ENCODE measurements at places on chromosomes 1 and 21.

DNA sequence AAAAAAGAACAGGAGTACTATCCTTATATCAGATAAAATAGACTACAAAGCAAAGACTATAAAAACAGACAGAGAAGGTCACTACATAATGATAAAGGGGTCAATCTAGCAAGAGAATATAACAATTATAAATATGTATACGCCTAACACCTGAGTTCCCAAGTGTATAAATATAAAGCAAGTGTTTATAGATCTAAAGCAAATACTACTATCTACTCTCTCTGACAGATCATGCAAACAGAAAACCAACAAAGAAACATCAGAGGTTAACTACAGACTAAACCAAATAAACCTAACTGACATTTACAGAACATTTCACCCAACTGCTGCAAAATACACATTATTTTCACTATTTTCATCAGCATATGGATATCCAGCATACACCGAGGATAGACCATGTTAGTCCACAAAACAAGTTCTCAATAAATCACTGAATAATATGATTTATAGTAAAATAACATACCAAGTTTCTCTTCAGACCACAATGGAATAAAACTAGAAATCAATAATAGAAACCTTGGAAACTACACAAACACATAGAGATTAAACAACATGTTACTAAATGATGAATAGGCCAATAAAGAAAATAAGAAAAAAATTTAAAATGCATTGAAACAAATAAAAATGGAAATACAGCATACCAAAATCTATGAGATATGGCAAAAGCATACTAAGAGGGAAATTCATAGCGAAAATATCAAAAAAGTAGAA lies 22.7 kb downstream of the UCHL5 start:
- no peak for DNase-seq

GRCh38 chr1:20530306-20530705 lies 22.1 kb upstream of the FAM43B start:
- DNase-seq = no peak

GRCh38 chr1:84853741-84854721 lies 39.0 kb downstream of the LPAR3 start:
- DNase-seq = no peak

- peak; percentile 49 for DNase-seq
Measured at GRCh38 chr1:39671433-39671792, 494 bp downstream of the NT5C1A start.

DNA sequence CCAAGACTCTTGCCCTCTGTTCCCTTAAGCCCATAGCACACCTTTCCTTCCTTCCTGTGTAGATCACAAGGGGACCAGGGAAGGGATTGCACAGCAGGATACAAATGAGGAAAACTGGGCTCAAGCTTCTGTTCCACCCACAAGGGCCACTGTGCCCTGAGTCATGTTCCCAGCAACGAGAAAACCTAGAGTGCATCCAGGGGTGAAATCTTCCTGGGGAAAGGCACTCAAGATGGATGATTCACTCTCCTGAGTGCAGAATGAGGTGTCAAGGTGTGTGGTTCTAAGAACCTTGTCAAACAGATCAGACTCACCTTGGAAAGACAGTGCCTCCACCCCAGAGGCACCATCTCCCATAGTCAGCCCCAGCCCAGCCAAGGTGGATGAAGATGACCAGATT lies 40.7 kb upstream of the EYA3 start:
- DNase-seq = no peak

DNA sequence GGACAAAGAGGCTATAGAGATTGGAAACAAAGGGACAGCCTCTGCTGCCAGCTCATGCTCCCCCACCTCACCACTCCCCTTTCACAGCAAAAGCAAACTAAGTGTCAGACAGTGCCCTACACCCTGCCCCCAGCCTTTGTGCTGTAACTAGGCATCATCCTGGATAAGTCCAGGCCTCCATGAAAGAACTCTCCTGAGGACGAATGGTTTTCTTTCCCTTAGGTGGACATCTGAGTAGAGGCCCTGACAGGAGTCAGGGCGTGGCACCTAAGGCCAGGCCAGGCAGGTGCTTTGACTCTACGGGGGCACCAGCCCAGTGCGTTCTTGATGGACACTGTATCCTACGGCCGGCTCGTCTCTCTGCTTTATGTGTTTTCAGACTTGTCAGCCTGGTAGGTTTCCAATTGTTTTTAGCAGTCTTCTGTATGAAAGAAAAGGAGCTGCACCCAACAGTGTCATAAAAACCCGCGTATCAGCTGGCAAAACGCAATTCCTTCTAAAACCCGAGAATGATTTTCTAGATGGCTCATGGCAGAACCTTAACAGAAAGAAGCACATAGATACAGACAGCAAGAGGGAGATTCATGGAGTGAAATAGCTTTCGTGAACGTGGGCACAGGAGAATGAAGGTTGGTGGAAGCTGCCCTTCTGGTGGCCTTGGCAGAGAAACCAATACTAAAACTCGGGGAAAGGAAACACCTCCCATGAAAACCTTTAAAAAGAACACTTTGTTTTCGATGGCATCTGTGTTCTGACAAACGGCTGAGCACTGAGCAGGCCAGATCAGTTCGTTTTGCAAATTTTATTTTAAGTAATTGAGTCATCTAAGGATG lies 51.7 kb upstream of the AJAP1 start:
- no peak for DNase-seq

- DNase-seq = no peak
Measured at GRCh38 chr1:22708777-22709176, 1.9 kb upstream of the EPHB2 start.

- DNase-seq = no peak
Measured at GRCh38 chr21:34674468-34674867, 5.7 kb downstream of the CLIC6 start.

DNA sequence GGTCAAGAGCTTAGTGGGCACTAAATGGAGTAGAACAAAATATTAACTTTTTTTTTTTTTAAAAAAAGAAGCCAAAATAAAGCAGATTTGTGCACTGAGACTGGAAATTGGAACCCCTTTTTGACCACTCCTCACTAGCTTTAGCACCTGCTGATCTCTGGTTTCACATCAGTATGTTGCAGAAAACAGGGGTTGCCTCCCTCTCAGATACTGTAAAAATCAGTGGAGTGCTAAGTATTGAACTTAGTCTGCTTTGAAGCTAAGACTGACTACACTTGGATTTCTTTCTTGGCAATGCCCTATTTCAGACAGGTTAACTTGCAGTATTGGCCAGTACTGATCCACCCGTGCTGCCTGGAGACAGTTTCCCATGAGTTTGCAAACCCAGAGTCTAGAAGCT lies 2.7 kb upstream of the KIAA0040 start:
- DNase-seq = no peak

DNA sequence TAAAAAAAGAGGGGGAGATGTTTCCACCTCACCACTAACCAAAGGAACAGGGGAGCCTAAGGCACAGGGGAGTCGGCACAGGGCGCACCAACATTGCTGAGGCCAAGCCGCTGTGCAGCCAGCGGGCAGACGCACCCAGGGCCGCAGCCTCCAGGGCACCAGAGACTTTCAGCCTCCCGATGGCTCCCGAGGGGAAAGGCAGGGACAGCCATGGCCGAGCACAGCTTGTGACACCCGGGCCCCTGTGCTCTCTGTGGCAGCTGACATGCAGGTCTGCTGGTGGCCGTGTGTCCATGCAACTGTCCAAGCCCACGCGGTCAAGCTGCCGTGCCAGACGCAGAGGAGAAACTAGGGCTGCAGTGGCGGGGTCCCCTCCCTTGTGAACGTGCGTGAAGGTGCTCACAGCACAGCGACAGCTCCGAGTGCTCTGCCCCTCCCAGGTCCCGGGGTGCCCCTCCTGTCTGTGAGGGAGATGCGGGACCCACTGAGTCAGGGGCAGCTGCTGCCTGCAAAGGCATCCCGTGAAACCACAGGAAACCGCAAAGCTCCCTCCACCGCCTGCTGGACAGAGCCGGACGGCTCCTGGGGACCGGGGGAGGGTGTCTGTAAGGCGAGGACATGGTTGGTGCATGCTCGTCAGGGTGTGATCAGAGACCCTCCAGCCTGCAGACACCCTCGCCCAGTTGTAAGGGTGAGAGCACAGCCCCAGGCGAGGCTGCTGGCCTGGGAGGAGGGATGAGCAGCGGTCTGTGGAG lies 2.5 kb downstream of the KRTAP10-11 start:
- DNase-seq = no peak

- DNase-seq = no peak
Measured at GRCh38 chr1:214842856-214843255, 239.7 kb upstream of the KCNK2 start.

DNA sequence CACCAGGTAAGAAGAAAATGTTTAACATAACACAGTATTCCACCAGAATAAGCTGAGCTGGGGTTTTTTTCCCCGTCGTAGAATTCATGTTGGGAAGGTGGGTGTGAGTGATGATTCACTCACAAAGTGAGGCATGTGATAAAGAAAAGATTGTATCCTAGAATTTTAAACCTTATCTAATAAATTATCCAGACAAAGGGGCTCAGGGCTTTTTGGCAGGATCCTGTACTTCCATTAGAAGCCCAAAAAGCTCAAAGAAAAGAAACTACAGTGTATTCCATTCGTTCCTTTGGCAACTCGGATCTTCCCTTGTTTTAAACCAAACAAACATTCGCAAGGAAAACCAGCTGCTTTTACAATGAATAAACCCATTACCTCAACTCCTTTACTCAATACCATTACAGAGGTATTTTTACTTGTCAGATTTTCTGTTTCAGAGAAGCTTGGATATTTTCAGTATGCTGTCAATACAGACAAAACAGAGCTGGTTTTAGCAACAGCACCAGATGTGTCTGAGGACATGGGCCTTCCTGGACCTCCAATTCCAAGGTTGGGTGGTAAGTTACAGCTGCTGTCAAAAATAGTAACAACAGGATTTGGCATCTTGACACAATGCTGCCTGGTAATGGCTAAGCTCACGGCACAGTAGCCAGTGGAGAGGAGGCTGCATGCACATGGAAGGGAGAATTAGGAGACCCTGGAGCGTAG lies 159.9 kb upstream of the RUNX1 start:
- no peak for DNase-seq

GRCh38 chr1:90012300-90012699 lies 17.4 kb downstream of the ZNF326 start:
- DNase-seq = no peak

GRCh38 chr1:214017191-214017982 lies 29.6 kb downstream of the PROX1 start:
- DNase-seq = no peak

GRCh38 chr1:43668956-43669355 lies 19.0 kb downstream of the KDM4A start:
- no peak for DNase-seq

DNA sequence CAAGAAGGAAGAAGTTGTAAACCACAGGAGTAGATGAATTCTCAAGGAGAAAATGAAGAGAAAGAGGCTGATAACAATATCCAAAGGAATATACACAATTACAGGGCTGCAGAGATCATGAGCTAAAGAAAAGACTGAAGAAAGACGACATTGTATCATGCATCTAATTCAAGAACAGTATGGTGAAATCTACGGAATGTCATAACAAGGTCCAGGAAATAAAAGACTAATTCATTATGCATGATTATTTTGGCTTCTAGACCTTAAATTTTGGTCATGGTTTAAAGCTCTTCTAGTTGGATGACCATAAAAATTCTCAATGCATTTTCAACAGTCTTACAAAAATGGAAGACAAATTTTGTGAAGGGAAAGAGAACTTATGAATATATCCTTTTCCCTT lies 71.7 kb downstream of the SH3GLB1 start:
- DNase-seq = no peak

DNA sequence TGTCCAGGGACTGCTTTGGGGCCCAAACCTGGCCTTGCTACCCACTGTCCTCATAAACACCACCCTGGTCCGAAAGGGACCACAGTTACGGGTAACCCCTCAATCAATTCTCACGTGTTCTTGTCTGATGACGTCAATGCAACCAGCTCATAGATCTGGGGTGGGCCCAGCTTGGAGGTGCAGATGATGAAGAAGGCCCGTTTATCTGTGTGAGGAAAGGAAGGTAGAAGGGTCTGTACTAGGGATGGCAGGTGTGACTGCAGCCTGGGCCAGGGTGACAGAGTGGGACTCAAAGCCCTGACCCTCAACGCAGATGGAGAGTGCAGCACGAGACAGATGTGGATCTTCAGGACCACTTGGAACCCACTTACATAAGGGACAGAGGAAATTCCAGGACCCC lies 22.1 kb downstream of the LRRC71 start:
- no peak for DNase-seq

- no peak for DNase-seq
Measured at GRCh38 chr1:161207173-161207572, 5.0 kb downstream of the NDUFS2 start.

GRCh38 chr21:42538479-42539275 lies 25.0 kb downstream of the SLC37A1 start:
- no peak for DNase-seq

- DNase-seq = no peak
Measured at GRCh38 chr1:23807453-23807852, 6.9 kb upstream of the GALE start.

DNA sequence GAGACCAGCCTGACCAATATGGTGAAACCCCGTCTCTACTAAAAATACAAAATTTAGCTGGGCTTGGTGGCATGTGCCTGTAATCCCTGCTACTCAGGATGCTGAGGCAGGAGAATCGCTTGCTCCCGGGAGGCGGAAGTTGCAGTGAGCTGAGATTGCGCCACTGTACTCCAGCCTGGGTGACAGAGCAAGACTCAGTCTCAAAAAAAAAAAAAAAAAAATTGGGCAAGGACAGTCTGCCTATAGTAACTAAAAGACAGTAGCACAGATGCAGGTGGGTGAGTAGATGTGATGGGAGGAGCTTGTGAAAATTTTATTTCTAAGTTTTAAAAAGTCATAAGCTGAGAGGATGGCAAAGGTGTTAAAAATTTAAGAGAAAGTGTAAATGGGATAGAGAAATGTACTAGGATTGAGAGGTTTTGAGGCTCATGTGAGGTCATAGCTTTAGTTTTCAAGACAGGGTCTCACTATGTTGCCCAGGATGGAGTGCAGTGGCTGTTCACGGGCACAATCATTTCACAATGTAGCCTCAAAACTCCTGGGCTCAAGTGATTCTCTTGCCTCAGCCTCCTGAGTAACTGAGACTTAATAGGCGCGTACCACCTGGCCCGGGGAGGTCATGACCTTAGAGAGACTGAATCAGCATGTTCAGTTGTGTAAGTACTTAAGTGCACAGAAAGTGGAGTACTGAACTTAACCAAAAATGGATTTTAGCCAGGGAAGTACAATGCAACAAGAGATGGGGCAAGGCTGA lies 33.7 kb downstream of the PTP4A2 start:
- no peak for DNase-seq

DNA sequence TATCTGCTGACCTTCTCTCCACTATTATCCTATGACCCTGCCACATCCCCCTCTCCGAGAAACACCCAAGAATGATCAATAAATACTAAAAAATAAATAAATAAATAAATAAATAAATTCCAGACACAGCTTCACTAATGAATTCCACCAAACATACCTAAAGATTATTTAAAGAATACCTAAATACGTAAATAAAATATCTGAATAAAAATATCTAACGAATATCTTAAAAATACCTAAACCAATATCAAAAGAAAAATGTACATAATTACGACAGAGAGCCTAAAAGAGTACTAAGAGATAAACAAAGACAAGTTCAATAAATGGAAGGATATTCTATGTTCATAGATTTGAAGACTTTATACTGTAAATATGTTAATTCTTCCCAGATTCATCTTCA lies 132.5 kb downstream of the FAF1 start:
- no peak for DNase-seq

All from anterior cingulate cortex (tissue), 58 donors.